Heart left ventricle (tissue), 16 donors: ENCODE measurements at places on chromosomes 2 and 18. TPM values are rescaled to one million over a fixed set of nuclear protein-coding genes. Genes with fewer than 3 reads are reported as not detected.

FER1L5 gene
- 0.02 TPM for total RNA-seq

UGGT1 gene
- 24.0 TPM for total RNA-seq

SCG2 gene
- total RNA-seq, result 0.12 TPM

TTC31 gene
- 10.0 TPM for total RNA-seq

NAT8 gene
- total RNA-seq, result not detected

ITPRID2 gene
- 76.1 TPM for total RNA-seq

DNA sequence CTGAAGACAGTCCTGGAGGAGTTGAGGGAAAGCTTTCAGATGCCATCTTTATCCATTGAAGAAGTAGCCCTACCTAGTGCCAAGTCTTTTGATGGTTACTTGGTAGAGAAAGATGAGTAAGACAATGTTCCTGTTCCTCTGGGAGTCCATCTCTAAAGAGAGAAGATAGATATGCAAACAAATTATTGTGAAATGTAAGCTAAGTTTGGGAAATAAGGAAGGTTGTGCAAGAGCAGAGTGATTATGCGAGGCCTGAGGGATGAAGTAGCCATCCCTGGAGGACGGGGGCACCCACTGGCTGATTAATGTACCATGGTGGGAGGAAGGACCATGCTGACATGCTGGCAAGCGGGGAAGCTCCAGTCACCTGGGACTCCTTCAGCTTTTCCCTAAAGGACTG lies 994 bp upstream of the DTNA start:
- DNase-seq, result no peak

GRCh38 chr2:21023419-21024181 lies 20.3 kb downstream of the APOB start:
- no peak for DNase-seq

DNA sequence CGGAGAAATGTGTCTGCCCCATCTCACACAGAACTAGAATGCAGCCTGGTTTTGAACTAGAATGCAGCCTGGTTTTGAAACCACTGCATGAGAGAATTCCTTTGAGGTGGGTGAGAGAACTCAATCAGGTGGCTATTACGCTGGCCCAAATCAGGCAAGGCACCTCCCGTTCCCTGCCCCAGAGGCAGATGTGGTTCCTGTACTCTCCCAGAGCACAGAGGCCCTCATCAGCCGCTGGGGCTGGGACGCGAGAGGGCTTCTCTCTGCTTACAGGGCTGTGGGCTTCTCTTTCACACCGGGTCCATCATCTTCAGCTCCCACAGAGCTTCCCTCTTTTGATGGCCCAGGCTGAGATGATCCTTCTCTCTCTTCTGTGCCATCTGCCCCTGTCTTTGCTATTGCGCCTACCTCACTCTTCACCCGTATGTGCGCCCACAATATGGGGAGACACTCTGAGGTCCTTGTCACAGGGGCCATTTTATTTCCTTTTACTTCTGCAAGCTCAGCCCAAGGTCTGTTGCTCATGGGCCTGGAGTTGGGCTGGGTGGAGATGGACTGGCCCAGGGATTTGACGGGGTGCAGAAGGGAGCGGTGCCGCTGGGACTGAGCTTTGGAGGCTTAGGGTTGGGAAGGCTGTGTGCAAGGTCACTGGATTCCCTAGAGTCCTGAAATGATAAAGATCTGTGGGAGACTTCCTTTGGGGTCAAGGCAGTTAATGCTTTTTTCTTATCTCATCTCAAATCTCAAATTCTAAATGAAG lies 84.4 kb upstream of the HS6ST1 start:
- DNase-seq, result no peak

- no peak for DNase-seq
Measured at GRCh38 chr2:23806201-23806600, 120.7 kb downstream of the ATAD2B start.

DNA sequence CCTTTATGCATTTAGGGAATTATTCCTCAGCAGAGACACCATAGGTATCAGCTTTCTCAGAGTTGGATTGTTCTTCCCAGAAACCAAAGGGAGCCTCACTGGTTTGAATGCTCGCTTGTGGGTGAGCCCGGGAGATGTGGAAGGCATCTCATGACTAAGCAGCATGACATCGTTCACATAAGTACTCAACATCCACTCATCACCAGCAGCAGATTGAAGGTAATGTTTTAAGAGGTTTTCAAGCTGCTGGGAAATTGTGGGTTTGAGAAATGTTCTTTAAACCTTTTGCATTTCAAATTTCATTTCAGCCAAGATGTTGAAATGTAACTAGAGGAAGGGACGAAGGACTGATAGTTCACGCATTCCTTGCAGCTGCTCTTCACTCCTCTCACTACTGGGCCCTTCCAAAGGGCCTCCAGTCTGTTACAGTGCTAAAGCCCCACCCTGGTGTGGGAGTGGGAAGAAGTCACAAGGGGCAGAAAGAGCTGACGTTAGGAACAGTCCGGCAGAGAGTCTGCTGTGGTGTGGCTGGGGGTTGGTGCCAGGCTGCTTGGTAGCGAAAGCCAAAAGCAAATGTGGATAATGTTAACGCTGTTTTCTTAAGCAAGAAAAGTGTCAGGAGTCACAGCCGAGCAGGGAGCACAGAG lies 324.5 kb upstream of the EPHA4 start:
- no peak for DNase-seq

DNA sequence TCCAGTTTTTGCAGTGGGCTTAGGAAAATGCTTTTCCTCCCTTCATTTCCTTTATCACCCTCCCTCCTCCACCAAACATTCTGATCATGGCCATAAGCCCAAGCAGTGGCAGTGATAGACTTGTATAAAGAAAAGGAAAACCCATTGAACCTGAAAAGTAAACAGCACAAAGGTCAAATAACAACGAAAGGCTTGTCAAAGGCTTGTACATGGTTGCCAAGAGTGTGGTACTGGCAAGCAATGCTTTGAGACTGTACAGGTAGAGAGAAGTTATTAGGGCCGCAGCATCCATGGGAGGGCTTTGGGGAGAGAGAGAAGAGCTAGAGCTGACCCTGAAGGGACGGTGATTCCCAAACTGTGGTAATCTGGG lies 2.1 kb upstream of the VWA3B start:
- no peak for DNase-seq

GRCh38 chr2:177326005-177326404 lies 61.5 kb upstream of the NFE2L2 start:
- no peak for DNase-seq

GRCh38 chr2:236827997-236828396 lies 257.7 kb upstream of the COPS8 start:
- DNase-seq, result no peak

- DNase-seq, result no peak
Measured at GRCh38 chr2:112156152-112156986, 18.2 kb downstream of the FBLN7 start.

GRCh38 chr2:238022594-238023157 lies 38.1 kb upstream of the SCLY start:
- DNase-seq, result no peak

- no peak for DNase-seq
Measured at GRCh38 chr2:167264380-167264779, 376.1 kb downstream of the XIRP2 start.

DNA sequence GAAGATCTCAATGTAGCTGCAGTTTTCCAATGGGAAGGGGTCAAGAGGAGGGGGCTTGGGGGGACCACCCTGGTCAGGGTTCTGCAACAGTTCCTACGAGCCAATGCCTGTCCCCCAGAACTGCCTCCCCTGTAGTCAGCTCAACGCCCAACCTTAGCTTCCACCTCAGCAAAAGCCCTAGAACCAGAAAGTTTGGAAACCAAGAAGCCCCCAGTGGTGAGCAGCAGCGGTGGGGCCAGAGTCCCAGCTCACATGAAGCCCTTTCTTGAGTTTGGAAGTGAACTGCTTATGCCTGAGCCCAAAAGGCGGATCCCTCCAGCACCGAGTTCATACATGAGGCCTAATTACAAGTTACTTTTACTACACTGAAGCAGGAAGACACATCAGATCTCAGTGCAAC lies 162.4 kb downstream of the HDAC4 start:
- no peak for DNase-seq

DNA sequence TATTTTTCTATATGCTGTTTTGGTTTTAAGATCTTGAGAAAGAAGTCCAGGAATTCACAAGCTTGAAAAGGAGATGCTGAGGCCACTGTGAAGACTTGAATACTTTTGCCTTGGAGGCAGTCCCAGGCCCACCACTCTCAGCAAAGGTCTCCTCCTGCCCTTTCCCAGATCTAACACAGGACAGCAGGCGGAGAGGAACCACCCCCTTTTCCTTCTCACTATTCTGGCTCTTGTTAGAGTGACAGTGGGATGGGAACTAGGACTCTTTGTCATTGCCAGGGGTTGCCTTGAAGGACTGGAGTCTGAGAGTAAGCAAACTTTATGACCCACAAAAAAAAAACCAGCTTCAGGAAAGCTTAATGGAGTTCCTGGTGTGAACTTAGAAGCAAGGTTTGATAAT lies 54.7 kb downstream of the E2F6 start:
- DNase-seq, result no peak

DNA sequence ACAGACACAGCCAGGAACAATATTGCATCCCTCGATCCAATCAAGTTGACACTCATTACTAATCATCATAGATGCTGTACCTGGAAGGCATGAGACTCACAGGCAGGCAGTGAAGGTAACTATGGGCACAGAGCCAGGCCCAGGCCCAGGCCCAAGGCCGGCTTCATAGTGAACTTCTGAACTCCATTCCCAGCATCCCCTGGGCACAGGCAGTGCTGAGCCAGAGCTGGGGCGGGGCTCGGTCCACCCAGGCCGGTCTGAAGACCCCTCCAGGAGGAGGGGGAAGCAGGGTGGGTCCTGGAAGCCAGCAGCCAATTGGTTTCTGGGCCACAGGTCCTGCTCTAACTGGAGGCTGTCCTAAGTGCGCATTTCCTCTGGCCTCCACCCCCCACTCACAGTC lies 37.6 kb downstream of the MLPH start:
- DNase-seq, result no peak

DNA sequence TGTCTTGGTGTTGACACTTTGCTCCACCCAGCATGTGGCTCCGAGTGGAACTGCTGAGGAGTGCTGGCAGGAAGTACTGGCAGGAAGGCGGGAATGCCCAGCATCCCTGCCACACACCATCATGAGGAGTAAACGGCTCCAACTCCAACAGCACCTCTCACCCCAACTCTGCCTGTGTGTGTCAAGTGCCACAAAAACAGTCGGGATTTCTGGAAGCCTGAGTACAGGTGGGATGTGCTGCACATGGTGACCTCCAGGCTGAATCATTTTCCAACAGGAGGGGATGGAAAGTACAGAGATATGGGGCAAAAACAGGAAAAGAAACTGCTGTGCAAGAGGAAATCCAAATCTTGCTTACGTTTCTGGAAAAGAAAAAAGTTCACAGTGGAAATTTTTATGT lies 53.6 kb downstream of the PARD6G start:
- no peak for DNase-seq

- no peak for DNase-seq
Measured at GRCh38 chr18:3481696-3482210, 31.8 kb downstream of the TGIF1 start.

DNA sequence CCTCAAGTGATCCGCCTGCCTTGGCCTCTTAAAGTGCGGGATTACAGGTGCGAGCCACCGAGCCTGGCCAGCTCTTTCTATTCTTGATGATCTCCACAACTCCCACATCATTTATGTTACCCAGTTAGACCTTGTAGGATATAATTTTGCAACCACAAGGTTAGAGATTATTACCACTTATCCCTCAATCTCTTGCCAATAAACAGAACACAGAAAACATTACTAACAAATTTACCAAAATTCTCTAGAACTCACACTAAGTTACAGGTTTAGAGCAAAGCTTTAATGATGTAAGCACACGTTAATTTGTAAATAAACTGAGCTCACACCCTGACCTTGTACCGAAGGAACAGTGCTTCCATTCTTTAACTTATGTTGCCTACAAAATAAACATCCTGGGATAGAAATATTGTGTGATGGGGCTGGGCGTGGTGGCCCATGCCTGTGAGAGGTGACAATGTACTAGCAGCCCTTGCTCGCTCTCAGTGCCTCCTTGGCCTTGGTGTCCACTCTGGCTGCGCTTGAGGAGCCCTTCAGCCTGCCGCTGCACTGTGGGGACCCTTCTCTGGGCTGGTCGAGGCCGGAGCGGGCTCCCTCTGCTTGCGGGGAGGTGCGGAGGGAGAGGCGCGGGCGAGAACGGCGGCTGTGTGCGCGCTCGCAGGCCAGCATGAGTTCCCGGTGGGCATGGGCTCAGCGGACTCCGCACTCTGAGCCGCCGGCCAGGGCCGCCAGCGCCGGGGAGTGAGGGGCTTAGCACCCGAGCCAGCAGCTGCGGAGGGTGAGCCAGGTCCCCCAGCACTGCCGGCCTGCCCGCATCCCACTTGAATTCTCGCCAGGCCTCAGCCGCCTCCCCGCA lies 42.1 kb upstream of the ITSN2 start:
- no peak for DNase-seq

GRCh38 chr2:215662715-215663114 lies 226.8 kb upstream of the FN1 start:
- DNase-seq, result no peak

DNA sequence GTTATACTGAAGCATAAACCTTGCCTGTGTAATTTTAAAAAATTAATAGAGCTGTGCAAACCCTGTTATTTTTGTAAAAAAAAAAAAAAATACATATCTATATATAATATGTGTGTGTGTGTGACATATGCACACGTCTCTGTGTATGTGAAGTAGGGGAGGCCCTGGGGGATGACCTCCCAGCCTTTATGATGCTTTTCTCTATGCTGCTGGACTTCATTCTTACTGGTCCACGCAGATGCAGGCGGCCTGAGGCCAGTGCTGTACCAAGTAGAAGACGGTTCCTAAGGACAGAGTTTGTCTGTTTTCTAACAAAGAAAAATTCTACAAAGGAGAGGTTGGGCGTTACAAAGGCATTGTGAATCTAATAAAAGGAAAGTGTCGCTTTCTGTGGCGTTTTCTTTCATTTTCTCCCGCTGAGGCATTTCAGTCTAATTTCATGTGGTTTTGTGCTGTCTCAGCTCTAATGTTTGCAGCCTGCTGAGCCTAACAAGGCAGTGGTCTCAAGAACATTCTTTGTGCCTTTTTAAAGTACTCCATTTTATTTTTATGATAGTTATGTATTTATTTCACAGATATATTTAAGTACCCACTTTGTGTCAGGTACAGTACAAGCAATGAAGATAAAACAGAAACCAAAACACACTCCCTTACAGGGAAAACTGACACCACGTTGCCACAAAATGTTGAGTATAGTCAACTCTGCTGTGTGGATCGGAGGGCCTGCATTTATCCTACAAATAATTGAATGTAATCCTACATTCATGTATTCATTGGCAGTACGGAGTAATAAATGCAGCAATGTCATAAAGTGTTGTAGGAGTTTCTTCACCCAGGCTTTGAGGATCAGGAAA lies 118.0 kb downstream of the RAB3GAP1 start:
- no peak for DNase-seq
